ENCODE measurements at places on chromosomes 4 and X.

- DNase-seq: no peak
Observed at GRCh38 chrX:109732017-109732801, 848 bp downstream of the ACSL4 start.

DNA sequence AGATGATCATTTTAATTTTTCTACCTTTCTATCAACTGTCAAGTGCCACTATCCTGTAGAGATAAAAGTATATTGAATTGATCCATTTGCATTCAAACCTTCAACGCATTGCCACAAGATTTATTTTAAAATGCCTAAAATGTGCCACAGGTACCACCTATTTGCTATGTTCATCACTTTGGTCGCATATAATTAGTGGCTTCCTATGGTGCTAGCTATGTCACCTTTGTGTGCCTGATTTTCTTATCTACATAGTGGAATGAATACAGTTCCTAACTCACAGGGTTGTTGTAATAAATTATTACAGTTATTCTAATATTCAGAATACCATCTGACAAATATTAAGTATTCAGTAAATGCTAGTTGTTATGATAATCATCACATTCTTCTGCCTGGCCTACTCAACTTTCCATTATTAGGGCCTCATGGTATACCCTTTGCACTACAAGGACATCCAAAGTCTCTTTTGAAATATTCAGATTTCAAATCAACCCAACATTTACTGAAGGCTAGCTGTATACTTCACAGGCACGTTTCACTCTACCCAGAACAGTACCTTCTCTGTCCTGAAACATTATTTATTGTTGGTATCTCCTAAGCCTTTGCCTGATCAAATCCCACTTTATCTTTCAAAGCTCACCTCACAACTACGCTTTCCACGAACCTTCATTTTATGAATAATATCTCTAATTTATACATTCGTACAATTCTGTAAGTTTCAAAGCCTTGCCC is 62.4 kb downstream of the ANXA10 start:
- no peak for DNase-seq

- no peak for DNase-seq
Observed at GRCh38 chr4:184825141-184825895, 450 bp downstream of the ACSL1 start.

DNA sequence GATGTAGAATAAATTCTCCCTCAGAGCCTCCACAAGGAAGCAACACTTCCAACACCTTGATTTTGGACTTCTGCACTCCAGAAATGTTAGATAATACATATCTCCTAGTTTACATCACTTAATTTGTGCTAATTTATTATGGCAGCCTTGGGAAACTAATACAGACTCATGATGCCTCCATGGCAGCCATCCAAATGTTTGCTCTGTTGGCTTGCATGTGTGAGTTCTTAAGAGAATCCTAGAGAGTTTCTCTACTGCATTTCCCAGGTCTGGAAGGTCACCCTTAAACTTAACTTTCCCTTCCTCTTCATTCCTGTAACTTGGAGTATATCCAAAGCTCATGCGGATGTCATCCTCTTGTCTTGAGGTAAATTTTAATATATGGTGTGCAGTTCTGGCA is 956.1 kb downstream of the ADGRL3 start:
- DNase-seq: no peak

DNA sequence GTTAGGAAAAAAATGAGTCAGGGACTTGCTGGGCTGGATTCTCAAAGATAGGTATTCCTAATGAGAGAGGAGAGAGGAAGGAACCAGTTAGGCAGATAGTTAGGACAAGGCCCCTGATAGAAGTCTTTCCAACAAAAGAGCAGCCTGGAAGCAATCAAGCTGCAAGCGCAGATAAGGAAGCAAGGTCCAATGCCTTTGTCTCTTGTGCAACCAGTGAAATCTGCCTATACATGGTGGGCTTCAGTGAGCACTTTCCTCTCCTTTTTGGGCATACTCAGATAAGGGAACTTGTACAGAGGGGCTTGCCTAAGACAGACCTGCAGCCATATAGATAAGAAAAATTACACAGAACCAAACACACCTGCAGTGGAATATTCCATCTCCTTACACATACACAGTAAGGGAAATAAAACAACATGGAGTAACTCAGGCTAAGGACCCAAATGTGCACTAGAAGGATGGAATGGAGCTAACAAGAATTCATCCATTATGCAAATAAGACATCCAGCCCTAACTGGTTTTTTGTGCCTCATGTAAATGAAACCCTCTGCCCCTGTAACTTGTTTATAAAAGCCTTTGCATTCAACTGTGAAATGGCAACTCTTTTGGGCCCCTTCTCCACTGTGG is 68.8 kb downstream of the PCDH18 start:
- DNase-seq: no peak

GRCh38 chr4:85725721-85726170 is 250.8 kb downstream of the ARHGAP24 start:
- DNase-seq: no peak

GRCh38 chr4:168487282-168488035 is 7.2 kb upstream of the DDX60L start:
- DNase-seq: no peak

DNA sequence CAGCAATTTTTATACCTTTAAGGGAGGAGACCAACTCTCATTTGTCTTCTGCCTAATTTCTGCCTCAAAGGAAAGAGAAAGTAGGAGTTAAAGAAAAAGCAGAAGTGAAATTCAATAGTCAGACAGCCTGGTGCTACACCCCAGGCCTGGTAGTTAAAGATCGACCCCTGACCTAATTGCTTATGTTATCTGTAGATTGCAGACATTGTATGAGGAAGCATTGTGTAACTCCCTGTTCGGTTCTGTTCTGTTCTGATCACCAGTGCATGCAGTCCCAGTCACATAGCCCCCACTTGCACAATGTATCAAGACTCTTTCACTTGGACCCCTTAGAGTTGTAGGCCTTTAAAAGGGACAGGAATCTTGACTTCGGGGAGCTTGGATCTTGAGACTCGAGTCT is 335.9 kb upstream of the AR start:
- DNase-seq: no peak

DNA sequence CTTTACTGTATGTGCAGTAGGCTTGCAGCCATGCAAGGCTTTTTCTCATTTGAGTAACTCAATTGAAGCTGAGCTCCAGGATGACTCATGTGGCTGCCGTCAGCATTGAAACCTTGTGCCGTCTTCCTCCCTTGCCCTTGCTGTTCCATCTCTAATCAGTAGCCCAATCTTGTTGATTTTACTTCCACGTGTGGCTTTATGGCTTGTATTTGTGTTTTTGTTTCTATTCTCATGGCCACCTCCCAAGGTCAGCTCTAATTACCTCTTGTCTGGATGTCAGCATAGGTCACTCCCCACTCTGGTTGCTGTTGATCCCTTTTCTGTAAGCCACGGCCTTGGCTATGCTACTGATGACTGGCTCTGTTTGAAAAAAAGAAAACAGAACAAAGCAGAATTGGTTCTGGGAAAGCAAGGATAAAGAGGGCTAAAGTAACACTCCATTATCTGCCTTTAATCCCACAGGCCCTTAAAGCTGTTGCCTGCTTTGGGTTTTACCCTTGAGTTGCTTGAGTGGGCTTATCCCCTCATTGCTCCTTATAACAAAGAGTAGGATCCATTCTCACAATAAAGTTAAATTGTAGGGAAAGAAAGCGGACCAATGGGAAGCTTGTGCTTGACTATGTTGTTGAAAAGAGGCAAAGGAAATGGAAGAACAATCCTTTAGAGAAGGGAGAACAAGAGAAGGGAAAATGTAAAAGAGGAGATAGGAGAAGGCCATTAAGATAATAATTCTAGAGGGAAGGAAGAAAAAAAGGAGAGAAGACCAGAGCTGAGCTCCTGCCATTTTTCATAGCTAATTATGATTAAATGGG is 173.9 kb upstream of the PGRMC2 start:
- no peak for DNase-seq

- DNase-seq: no peak
Observed at GRCh38 chrX:42755815-42756214, 22.1 kb downstream of the PPP1R2C start.

GRCh38 chr4:99816545-99817308 is at the start of gene DAPP1:
Gene DAPP1, plus strand, starts transcription at chr4:99816827. Its CDS starts 87 bp downstream, at chr4:99816914.
- DNase-seq: peak; percentile 30

- DNase-seq: no peak
Observed at GRCh38 chrX:150348365-150348764, 14.8 kb upstream of the MAMLD1 start.

DNA sequence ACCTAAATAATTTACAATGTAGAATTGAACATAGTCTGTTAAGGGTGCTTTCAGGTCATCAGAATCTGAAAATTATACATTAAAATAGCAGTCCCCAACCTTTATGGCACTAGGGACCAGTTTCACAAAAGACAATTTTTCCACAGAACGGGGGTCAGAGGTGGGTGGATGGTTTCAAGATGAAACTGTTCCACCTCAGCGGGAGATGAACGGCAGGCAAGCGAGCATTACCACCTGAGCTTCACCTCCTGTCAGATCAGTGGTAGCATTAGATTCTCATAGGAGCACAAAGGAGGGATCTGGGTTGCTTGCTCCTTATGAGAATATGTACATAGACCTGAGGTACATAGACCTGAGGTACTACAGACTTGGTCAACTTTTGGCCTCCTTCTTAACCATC is 29.0 kb downstream of the LRBA start:
- DNase-seq: no peak

DNA sequence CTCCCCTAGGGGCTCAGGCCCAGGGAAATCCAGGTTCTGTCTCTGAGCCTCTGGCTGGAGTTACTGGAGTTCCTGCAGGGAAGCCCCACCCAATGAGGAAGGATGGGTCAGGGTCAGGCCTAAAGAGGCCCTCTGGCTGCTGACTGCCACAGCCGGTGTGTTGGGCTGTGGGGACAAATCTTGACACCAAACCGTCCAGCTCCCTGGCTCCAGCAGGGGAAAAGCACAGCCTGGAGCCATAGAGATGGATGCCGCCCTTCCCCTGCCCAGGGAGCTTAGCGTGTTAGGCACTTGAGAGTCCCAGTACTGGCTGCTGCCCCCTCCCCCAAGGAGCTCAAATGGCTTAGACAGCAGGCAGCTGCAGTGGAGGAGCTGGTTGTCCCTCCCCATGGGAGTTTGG is 321.3 kb upstream of the LCORL start:
- DNase-seq: no peak

GRCh38 chr4:121788896-121789295 is 12.2 kb upstream of the EXOSC9 start:
- DNase-seq: no peak

DNA sequence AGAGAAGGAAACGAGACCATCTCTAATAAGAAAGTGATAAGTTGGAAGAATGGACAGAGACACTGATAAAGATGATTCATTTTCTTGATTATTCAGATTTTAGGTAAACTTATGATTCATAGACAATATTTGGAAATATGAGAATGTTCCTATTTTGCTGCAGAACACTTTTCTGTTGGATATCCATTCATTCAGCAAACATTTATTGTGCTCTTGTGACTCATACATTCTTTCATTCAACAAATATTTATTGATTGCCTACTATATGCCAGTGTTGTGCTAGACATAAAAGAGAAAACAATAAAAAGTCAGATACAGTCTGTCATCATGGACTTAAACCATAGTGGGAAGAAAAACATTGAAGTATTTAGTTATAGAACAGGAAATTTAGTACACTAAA is 1232.0 kb downstream of the STIM2 start:
- no peak for DNase-seq

DNA sequence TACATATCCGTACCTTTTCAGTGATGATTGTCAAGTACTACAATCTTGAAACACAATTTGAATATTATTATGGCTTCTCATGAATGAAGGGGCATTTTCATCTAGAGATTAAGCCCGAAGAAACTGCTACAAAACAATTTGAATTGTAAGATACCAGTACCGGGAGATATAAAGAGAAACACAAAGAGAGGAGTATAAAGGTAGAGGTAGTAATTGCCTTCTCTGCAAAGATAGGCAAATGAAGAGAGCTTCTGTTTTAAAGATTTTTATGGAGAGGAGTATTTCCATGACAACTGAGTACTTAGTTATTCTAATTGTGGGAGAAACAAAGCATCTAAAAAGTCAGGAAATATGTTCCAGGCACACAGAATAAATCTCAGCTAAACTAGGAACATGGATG is 25.3 kb upstream of the KCNIP4 start:
- no peak for DNase-seq

DNA sequence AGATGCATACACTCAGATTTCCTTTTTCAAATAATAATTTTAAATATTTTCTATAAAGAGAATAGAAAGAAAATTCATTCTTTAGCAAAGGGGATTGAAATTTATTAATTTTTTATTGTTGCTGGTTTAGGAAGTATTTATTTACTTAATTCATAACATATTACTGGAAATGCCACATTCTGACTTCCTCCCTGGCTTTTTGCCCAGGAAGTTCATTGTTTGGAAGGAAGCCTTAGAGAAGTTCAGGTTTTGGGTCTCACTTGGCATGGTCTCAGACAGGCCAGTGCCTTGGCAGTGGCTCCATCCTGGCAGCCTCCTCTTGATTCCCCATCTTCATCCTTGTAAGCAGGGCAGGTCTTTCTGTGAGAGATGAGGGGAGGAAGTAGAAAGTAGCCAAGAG is 50.5 kb downstream of the IL15 start:
- DNase-seq: no peak

GRCh38 chr4:8336412-8337075 is 67.0 kb downstream of the HTRA3 start:
- DNase-seq: no peak

DNA sequence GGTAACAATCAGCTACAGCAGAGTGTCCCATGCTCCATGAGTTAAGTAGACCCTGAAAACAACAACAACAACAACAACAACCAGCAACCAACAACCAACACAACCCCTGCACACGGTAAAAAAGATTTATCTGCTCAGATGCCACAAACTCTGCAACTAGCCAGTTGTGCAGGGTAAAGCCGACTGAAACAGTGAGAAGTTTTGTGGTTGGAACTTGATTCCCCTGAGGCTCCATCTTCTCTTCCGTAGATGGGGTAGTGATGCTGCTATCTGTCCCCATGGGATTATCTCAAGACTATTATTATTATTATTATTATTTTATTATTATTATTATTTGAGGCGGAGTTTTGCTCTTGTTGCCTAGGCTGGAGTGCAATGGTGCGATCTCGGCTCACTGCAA is 50.6 kb upstream of the RAPGEF2 start:
- no peak for DNase-seq

DNA sequence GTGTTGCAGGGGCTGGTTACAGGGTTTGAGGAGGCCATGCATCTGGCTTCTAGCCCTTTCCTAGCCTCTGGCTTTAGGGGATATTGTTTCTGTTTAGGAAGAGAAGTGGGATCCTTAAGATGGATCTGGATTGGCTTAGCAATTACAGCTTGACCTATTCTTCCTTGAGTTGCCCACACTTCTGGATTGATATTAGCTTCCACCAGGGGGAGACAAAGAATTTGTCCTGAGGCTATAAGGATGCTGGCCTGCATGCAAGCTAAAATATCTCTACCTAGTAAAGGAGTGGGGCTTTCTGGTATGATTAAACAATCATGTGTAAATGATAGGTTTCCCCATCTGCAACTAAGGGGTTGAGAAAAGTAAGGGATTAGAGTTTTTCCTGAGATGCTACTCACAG is 117.2 kb downstream of the TEX13C start:
- DNase-seq: no peak

DNA sequence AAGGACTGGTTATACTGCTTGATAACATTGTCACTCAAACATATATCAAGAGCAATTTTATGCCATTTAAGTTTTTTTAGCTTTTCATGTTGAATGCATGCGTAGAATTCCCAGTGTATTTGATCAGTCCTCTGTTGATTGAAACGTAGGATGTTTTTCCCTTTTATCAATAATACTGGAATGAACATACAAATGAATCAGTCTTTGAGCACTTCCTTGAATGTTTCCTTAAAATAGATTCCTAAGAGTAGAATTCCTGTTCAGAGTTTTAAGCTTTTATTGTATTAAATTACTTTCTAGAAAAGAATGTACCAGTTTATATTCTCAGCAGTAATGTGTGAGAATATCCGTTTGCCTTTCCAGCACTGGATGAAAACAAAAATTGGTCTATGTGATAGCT is 37.8 kb downstream of the ADD1 start:
- no peak for DNase-seq
